Common myeloid progenitor, CD34-positive (primary cell): ENCODE measurements at places on chromosomes 6 and 20.

GRCh38 chr20:1327241-1327653 lies 1.7 kb downstream of the SDCBP2 start:
- DNase-seq: no peak

DNA sequence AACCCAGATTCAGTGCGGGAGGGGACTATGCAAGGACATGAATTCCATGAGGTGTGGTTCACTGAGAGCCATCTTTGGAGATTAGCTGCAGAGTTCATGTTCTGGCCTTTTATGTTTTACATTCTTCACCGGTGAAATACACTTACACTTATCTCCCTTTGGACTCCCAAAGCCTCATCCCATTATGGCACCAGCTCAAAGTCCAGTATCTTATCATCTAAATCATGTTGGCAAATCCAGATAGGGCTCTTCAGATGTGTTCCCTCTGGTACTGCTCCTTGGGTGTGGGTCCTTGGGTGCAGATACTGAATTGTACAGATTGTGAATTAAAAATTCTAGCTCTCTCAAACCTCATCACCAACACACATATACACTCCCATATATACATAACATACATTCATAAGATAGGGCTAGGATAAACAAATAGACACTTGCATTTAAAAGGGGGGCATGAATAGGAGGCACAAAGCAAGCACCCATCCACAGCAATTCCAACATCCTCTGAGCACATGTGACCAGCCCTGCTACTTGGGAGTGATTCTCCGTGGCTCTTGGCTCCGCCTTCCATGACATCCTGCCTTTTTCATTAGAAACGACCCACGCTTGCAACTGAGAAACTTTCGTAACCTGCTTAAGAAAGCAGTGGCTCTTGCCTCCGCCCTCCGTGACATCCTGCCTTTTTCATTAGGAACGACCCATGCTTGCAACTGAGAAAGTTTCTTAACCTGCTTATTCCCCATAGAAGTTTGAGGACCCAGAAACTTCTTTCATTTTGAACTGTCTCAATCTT lies 53.6 kb upstream of the LRRC1 start:
- DNase-seq: no peak

DNA sequence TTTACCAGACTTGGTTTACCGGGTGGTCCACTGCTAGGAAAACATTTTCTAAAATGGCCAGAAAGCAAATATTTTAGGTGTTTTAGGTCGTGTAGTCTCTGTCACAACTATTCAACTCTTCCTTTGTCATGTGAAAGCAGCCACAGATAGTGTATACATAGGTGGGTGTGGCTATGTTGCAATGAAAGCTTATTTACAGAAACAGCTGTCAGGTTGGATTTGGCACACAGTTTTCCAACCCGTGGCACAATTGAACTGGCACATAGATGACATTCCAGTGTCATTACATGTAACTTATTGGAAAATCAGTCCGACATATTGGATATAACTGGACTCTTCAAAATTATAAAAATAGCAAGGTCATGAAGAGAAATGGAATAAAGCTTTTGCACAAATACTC lies 68.9 kb upstream of the KCNQ5 start:
- DNase-seq: no peak

DNA sequence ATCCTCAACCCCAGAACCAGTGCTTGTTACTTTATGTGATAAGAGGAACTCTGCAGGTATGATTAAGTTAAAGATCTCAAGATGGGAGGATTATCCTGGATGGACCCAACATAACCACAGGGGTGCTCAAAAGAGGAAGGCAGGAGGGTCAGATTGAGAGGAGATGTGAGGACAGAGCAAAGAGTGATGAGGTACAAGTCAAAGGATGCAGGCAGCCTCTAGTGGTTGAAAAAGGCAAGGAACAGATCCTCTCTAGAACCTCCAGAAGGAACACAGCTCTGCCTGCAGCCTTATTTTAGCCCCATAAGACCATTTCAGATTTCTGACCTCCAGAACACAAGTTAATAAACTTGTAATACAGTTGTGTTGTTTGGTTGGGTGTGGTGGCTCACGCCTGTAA lies 41.2 kb downstream of the PDSS2 start:
- peak; percentile 5 for DNase-seq

DNA sequence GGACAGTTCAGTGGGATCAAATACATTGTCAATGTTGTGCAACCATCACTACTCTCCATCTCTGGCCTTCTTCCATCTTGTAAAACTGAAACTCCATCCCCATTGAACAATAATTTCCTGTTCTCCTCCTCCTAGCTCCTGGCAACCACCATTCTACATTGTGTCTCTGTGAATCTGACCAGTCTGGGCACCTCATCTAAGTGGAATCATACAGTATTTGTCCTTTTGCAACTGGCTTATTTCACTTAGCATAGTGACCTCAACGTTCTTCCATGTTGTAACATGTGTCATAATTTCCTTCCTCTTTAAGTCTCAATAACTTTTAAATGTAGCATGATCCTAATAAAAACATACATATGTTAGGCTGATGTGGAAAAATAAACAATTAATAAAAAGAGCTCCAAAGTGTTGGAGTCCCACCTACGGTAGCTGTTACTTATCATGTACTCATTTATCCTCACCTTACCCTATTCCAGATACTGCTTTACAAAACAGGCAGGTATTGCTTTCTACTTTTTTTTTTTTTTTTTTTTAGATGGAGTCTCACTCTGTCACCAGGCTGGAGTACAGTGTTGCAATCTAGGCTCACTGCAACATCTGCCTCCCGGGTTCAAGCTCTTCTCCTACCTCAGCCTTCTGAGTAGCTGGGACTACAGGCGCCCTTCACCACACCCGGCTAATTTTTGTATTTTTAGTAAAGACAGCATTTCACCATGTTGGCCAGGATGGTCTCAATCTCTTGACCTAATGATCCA lies 91.9 kb downstream of the TNFAIP3 start:
- DNase-seq: no peak

DNA sequence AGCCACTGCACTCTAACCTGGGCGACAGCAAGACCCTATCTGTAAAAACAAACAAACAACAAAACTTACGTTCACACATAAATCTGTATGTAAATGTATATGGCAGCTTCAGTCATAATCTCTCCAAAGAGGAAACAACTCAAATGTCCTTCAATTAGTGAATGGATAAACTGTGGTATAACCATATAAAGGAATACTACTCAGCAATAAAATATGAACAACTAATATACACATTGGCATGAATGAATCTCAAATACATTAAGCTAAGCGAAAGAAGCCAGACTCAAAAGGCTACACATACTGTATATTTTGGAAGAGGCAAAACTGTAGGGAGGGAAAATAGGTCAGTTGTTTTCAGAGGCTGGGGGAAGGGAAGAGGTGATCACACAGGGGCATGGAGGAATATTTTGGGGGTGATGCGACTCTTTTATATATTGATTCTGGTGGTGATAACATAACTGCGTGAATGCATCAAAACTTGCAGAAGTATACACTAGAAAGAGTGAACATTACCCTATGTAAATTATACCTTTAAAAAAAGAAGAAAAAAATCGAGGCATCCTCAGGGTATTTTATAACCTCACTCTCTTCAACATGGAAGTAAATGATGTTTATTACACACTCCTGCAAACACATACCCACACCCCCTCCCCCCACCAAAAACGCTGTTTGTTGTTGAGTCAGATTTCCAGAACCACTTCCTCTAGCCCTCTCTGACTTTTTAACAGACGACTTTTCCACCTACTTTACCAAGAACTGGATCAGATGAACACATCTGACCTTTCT lies 115.2 kb upstream of the RNF24 start:
- DNase-seq: peak; percentile 77

GRCh38 chr6:44008821-44009370 lies 118.4 kb downstream of the MRPL14 start:
- DNase-seq: no peak

- no peak for DNase-seq
These were observed 559.6 kb upstream of the NRSN1 start for GRCh38 chr6:23566418-23566817.

DNA sequence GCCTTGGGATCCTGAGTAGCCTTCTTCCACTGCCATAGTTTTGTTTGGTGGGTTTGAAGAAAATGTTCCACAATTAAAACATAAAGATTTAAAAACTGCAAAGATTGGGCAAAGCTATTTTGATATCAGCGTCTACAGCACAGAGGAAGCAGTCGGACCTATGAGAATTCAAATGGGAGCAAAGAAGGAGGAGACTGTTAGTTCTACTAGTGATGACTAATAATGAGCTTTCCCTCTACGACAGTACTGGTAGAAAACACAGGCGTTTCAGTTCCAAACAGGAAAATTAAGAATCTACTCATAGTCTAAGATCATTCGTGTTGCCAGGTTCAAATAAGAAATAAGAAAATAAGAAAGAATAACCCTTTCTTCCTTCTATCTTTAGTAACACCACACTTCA lies 121.2 kb downstream of the INSM1 start:
- no peak for DNase-seq

DNA sequence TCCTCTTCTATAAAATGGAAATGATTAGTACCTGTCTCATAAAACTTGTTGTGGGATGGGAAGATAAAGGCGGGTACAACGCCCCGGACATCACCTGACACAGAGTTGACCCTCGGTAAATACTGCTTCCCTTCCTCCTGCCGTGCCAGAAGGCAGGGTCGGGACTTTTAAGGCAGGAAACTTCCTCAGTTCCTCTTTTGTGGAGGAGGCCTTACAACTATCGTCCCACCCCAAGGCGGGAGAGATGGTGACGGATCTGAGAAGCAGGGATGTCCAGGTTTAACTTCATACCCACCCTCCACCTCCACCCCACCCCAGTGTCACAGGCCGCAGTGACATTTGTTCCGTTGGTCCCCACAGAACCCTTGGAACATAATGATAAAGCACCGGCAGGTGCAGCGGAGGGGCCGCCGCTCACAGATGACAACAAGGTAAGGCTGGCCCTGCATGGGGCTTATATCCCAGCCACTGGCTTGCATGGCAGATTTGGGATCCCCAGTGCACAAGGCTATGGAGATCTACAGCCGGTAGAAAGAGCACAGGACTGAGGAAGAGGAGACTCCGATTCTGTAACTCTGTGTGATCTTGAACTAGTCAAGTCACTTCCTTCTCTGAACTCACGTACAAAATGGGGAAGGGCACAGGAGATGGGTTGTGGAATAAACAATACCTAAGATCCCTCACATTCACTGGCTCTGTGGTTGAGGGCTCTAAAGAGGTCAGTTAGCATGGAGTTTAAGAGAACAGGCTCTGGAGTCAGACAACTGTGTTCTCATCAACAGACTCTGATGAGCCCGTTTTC lies 764 bp downstream of the DNTTIP1 start:
- DNase-seq: peak; percentile 46

GRCh38 chr6:4155848-4156466 lies 20.6 kb upstream of the ECI2 start:
- DNase-seq: peak; percentile 88

DNA sequence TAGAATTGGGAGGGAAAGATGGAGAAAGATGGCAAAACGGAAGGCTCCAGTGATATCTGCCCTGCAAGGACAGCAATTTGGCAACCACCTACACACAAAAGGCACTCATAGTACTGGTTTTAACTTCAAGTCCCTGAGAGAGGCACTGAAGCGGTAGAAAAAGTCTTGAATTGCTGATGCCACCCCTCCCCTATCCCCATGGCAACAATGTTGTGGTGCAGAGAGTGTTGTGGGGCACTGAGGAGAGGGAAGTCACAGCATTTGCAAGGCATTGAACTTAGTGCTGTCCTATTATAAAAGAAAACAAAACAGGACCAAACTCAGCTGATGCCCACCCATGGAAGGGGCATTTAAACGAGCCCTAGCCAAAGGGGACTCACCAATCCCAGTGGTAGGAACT lies 343.7 kb downstream of the HAO1 start:
- no peak for DNase-seq

DNA sequence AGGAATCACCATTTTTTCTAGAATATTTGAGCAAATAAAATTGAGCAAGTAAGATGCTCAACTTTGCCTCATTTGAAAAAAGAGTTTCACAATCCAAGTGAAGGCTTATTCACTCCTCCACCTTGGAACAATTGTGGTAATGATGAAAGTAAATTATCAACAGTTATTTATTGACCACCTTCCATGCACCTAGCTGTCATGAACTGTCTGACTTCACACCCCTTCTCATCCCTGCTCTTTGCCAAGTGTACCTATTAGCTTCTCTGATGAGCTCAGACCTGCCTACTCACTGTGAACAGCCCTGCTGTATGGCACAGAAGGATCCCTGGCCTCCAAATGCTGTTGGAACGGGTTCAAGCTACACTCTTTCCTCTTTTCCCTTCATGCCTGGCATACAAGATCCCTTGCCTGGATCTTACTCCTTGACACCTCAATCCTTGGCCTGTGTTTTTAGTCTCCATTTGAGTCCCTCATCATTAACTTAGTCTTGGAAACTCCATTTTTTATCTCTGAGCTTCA lies 99.0 kb upstream of the PREP start:
- DNase-seq: no peak

GRCh38 chr6:138691595-138692057 lies 81.9 kb upstream of the CCDC28A start:
- no peak for DNase-seq

GRCh38 chr6:32252331-32253009 lies 28.6 kb upstream of the NOTCH4 start:
- no peak for DNase-seq

DNA sequence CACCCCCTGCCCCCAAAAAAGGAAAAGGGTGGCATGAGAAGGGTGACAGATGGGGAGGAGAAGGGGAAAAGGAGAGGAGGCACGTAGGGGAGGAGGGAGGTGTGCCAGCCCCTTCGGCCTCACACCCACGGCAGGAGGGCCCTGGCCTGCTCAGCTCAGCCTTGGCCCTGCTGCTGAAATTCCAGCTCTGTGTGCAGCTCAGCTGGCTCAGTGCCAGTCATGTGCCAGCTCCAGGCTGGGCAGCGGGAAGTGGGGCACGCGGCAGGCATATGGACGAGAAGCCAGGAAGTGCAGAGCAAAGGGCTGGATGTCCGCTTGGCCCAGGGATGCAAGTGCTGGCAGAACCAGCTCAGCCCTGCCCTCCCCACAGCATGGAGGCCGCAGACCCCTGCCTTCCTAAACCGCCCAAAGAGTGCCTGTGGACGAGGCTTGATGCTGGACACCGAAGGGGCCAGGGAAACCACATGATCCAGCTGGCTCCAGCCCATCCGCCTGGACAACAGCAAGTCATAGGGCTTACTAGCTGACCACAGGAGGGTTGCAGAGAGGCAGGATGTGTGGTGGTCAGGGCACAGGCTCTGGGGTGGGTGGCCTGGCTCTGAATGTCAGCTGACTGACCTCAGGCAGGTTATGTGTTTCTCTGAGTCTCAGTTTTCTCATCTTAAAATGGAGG lies 60.2 kb downstream of the NOL4L start:
- DNase-seq: no peak

DNA sequence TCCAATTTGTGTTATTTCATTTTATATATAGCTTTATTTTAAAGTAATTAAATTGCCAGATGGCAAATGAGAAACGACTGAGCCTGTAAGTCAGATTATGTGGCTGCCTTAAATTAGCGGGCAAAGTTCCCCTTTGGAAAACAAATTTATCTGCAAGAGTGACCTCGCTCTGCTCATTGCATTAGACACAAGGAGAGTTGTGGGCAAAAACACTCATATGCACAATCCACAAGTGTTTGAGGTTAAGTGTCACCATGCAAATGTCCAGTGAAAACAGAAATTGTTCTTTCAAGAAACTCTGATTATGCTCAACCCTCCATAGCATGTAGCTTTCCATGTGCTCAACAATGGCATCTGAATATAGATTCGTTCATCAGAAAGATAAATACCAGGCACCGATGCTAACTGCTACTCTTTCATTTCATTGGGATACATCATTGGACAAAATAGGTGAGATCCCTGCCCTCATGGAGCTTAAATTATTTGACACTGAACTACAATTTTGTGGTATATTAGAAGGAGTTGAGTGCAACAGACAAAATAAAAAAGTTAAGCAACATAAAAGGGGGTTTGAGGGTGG lies 1.7 kb upstream of the NHSL1 start:
- DNase-seq: no peak
